Stimulated activated CD4-positive, alpha-beta T cell treated with anti-CD3 and anti-CD28 coated beads, Interleukin-15, amount 100 ng/mL, for 24 hours (primary cell): ENCODE measurements at places on chromosomes 11 and 22.

- no peak for DNase-seq
Measured at GRCh38 chr11:37449146-37449545, 851.1 kb upstream of the RAG2 start.

- no peak for DNase-seq
Measured at GRCh38 chr22:19424186-19424500, 7.4 kb downstream of the HIRA start.

DNA sequence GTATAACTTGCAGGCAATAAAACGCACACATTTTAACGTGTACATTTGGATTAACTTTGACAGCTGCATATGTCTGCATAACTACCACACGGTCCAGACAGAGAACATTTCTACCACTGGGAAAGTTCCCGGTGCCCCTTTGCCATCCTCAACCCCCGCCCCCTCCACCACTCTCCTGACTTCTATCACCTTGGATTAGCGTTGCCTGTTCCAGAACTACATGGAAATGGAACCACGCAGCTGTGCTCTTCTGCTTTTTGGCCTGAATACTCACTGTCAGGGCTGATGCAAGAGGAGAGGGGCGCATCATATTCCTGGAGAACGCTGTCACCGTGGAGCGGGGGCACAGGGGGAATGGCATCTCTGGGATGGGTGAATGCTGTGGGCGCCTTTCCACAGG is 62.1 kb downstream of the LRP5 start:
- DNase-seq, result no peak

DNA sequence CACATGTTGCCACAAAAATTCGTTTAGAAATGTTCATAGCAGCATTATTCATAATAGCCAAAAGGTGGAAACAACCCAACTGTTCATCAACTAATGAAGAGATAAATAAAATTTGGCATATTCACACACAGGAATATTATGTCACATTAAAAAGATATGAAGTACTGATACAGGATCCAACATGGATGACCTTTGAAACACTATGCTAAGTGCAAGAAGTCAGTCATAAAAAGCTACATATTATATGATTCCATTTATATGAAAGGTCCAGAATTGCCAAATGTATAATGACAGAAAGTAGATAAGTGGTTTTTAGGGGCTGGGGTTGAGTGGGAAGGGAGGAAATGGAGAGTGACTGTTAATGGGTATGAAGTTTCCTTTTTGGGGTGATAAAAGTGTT is 9.0 kb downstream of the PRR5L start:
- no peak for DNase-seq

DNA sequence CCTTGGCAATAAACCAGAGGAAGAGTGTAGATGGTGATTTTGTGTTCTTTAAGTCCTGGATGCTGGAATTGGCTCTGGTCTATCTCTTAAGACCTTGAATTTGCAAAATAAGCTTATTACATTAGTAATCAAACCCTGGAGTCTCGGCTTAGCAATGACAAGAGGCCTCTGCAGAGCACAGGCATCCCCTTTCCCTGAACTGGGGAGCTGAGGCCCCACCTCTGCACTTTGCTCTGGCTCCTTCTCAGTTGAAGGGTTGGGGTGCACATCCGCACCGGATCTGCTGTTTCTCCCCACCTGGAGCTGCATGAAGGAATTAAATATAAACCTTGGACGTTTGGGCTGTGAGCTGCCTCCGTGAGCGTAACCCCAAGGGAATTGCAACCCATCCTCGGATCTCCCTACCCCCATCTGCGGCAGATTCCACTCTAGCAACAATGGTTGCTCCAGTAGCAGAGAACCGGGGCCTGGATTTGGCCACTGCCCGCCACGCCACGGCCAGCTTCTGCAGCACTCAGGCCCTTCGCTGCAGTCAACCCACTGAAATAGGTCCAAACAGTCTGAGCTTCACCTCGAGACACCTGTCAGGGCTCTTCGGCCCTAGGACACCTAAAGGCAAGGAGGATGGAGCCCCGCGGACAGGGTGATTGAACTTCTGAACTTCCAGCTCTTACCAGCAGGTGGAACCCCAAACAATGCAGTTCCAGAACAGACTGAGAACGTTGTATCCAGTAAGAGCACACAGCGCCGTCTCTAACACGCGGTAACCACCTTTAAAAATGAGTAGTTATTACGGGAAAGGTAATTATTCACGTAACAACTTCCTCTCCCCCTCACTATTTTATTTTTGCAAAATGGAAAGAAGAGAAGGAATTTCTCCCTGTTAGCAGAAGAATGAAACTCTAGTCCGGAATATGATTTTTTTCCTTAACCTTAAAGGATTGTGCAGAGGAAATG is 54.8 kb upstream of the CAPRIN1 start:
- peak; percentile 82 for DNase-seq

DNA sequence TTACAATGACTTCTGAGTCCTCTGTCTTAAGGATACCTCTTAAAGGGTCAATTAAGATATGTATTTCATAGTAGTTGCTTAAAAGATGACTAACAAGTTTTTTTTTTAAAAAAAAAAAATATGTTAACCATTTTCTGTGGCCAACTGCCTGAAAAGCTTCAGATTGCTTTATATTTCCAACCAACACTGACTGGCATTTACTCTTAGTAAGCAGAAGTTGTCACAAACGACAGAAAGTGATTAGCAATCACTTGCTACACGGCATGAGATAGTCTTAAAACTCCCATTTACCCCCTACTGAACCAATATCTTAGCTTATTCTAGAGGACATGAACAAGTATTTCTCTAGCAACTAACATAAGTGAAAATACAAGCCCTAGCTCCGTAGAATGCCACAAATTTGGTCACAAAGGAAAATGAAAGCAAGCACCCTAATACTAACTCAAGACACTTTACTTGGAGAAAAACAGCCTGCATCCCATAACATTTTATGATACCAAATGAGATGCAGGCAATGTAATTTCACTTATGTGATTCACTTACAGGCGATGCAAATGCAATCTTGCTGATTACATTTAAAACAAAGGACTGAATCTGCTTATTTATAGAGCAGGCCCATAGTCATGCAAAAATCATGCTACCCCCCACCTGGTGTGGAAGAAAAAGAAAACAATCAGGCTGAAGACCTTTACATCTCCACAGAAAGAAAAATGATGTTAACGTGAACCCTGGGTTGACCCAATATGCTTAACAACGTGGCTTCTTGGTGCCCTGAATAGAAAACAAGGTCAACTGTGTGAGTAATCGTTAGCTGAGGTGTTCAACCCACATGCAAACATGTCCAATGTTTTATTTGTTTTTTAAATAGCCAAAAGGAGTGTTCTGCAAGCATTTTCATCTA is 25.7 kb downstream of the MPPED2 start:
- DNase-seq, result no peak

DNA sequence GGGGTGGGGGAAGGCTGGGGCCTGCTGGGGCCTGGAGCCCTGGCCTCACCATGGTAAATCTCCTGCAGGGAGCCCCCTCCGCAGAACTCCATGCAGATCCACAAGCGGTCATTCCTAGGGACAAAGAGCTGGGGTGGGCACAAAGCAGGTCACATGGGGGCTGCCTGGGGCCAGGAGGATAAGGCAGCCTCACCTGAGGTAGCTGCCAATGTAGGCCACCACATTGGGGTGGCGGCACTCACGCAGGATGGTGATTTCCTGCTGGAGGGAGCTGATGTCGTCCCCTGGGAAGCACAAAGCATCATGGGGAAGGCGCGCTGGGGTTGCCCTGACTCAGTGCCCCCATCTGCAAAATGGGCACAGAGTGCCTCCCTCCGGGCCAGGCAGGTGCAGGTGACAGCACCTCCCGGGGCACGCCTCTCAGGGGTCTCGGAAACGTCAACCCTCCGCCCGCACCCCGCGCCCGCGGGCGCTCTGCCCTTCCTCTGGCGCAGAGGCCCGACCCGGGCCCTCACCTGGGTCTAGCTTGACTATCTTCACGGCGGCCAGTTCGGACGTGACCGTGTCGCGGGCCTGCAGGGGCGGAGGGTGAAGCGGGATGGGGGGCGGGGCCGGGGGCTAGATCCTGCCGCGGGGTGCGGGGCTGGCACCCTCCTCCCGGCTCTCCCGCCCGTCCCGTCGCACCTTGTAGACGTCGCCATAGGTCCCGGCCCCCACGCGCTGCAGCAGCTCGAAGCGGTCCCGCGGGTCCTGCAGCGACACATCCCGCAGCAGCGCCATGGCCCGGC is 450 bp downstream of the MAP4K2 start:
- peak; percentile 60 for DNase-seq

- no peak for DNase-seq
Measured at GRCh38 chr11:19359221-19360000, 118.7 kb upstream of the E2F8 start.

DNA sequence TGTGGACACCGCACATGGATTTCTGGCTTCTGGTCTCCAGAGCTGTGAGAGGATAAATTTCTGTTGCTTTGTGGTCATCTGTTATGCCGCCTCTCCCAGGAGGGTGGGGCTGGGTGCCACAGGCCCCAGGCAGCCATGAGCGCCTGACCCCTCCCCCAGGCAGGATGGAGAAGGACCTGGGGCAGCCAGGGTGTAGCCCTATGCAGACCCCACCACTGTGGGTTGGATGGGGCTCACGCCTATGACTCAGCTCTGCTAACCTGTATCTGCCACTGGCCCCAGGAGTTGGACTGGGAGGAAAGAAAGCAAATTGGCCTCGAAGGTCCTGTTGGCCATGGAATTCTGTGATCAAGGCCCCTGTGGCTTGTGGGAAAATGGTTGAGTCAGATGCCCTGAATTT is 1351.1 kb downstream of the BRD1 start:
- no peak for DNase-seq

GRCh38 chr22:23841736-23842445 is 3.1 kb upstream of the DERL3 start:
- no peak for DNase-seq

GRCh38 chr22:42807185-42807584 is 49.9 kb downstream of the ARFGAP3 start:
- no peak for DNase-seq

DNA sequence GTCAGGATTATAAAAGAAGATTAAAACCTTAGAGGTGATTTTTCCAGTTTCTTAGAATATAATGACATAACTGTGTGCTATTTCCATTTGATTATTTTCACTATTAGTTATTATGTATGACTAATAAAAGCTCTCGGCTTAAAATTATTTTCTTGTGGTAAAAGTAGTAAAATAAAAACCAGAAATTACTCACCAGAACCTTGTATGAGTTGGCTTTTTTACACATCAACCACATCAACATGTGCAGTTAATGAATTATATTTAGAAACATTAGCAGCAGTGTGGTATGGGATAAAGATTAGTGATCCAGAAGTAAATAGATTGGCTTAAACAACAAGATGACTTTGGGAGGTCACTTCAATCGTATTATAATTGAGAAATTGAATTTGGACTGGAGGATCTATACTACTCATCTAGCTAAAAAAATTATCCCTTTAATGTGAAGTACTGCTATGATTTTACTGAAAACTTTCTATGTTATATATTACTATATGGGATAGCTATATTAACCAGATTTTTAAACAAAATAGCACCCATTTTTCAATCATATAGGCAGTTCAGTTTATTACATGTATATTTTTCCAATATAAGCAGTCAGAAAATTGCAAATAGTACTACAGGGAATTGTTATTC is 2.8 kb upstream of the BCO2 start:
- no peak for DNase-seq

- DNase-seq, result no peak
Measured at GRCh38 chr11:76631566-76632308, 38.8 kb downstream of the LRRC32 start.

DNA sequence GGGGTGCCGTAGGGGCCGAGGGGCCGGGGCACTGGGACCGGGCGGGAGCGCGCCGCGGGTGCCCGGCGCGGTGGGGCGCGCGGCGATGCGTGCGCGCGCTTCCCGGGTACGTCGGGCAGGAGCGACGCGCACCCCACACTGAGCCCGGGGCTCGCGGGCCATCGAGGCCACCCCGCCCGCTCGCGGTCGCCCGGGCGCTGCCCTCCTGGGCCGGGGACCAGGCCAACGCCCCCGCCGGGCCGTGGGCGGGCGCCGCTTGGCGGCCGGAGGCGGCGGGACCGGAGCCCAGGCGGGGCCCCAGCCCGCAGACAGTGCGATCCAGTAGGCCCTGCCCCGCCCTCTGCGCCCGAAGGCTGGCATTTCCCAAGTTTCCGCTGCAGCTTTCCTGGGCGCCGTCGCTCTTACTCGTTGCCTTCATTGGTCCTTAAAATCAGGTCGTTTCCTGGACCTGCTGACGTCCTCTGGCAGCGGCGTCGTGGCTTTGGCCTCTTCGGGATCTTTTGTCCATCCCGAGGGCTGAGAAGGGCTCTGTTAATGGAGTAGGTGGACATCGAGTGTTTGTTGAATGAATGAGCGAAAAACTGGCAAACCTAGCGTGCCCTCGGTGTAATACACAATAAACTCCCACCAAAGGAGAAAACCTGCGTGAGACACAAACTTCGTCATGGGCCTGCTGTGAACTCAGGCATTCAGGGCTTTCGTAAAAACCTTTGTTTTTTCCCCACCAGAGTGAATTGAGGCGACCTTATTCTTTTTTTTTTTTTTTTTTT is 638 bp downstream of the PARVA start:
- peak; percentile 25 for DNase-seq

- no peak for DNase-seq
Measured at GRCh38 chr11:11427140-11427539, 74.1 kb upstream of the CSNK2A3 start.

- peak; percentile 20 for DNase-seq
Measured at GRCh38 chr11:5486421-5486820, 2.1 kb upstream of the OR52D1 start.

DNA sequence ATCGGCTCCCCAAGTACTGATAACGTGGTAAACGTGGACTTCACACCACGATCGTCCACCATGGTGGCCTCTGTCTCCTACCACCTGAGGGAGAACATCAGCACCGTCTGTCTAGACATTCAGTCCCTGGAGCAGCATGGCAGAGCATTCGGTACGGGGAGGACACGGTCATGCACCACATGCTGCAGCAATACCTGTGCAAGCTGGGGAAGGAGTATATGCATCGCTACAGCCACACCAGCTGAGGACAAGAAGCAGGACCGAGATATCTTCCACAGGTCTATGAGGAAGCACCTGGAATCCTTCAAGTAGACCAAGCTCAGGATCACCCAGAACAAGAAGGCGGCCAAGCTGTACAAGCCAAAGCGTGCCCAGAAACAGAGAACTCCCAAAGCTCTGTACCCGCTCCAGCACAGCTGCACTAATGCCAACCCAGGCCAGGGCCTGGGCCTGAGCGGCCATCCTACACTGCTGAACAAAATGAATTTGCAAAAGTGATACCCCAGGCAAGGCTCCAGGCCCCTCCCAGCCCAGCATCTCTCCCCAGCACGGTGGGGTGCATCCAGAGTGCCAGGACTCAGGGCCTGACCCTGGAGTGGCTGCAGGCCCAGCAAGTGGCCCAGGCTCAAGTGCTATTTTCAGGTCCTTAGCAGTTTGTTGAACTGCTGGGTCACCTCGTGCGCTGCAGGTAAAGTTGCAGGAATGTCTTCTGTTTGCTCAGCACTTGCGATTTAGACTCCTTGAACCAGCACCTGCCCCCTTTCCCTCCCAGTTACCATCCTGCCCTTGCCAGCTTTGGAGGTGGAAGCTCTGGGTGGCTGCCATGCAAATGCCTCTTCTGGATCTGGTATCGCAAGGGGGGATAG is 119.3 kb upstream of the SERPIND1 start:
- DNase-seq, result no peak

GRCh38 chr22:36423461-36424404 is 36.0 kb upstream of the MYH9 start:
- no peak for DNase-seq

- DNase-seq, result no peak
Measured at GRCh38 chr11:32891657-32892354, 805 bp upstream of the QSER1 start.

GRCh38 chr11:98955551-98955950 is 65.2 kb upstream of the CNTN5 start:
- DNase-seq, result no peak
